ENCODE measurements at places on chromosomes 2 and 18.

GRCh38 chr2:165803123-165803760 is 9.2 kb upstream of the GALNT3 start:
- DNase-seq, result no peak

GRCh38 chr2:215002500-215002899 is 135.9 kb downstream of the ABCA12 start:
- DNase-seq, result no peak

DNA sequence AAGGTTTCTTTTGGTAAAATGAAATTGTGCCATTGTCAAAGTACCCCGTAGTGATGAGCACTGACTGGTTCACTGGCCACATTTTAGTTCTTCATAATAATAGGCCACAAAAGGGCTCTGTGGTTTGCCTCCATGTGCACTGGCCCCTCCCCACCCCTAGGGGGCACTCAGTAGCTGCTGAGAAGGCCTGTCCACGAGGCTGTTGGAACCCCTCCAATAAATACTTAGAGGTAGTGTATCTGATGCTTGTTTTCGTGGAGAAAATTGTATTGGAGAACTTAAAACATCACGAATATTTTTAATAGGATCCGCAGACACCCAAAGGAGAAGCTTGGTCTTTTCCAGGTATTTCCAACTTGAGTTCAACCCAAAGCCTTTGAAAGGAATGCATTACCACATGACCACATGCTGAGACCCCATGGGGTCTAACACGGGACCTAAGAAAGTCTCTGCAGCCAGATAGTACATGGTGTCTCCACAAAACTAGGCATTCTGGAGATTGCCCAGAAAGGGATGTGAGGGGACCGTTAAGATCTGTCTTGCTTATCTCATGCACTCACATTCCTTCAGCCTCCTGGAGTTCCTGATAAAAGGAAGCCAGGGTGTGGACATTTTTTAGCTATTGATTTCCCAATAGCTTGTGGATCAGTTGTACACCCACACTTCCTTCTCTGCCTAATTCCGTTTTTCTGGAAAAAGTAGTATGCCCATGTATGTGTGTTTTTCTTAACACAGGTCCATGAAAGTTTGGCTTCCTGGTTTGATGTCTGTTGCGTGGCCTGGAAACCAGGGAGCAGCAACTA is 28.5 kb upstream of the NOSTRIN start:
- peak; percentile 14 for DNase-seq

GRCh38 chr2:159034713-159035112 is 66.3 kb downstream of the TANC1 start:
- DNase-seq, result no peak

DNA sequence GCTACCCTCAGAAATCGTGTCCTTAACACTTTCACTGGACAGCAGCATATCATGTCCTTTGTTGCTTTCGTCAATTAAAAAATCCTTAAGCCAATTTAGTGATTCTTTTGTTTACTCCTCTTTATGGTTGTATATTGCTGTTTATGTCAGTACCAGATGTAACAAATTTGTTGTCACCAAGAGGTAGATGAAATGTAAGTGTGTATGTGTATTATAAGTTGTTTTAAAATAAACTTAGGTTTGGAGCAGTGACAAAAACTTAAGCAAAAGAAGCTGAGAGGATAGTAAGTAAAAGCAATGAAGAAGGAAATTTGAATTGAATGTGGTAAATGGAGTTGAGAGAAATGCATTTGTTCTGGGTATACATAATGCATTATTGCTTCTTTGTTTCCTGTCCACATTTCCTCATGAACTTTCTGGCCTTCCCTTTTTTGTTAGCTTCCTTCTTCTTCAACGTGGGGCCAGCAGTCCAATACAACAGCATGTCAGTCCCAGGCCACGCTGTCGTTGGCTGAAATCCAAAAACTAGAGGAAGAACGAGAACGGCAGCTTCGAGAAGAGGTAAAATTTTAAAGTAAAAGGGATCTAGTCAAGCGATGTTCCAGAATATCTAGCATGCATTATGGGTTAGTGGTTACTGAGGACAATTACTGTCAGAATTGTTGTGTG is 30.5 kb upstream of the SNORC start:
- DNase-seq, result no peak

DNA sequence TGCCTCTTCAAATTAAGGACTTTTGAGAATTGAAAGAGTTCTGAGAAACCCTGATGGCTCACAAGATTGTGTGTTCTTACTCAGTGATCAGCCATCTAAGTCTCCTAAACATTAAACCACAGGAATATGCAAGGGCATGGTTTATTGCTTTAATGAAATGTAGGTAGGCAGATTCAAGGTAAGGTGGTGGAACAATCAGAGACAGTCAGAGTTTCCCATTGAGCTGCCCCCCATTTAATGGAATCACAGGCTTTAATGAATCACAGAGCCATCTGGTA is 107.8 kb upstream of the LRATD1 start:
- DNase-seq, result no peak

GRCh38 chr2:77579076-77579769 is 57.0 kb upstream of the LRRTM4 start:
- DNase-seq, result no peak

DNA sequence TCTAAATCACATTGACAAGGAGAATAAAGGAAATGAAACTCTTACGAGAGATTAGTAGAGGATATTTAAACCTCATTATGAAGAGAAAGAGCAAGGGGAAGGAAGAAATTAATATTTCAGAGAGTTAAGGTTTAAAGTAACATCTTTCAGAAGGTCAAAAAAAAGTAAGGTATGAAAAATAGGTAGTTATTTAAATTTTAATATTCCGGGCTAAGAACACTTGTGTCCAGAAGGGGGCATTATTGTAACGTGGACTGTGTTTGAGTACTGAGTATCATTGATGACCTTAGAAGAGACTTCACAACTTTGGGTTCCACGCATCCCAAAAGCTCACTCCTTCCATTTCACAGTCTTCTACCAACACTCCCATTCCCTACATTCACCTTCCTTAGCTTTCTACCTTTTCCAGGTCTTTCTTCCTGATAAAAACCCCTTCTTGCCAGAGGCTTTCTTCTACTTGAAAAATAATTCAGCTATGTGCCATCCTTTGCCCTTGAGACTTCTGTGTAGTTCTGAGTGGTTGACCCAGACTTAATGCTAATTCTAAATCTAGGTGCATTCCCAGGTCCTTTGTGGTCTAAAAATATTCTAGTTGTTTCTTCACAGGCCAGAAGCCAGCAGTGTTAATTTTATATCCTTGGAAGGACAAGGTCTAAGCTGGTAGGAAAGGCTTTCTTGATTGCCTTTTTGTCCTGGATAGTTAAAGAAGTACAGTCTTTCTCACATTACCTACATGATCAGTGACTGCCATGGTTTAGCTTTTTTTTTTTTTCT is 16.5 kb downstream of the DYNC1I2 start:
- no peak for DNase-seq

- DNase-seq, result no peak
These were observed 106.5 kb downstream of the SEPTIN10 start for GRCh38 chr2:109507217-109507616.

GRCh38 chr2:222483513-222484039 is 59.2 kb downstream of the SGPP2 start:
- no peak for DNase-seq

GRCh38 chr2:12766421-12766879 is 49.7 kb downstream of the TRIB2 start:
- no peak for DNase-seq

DNA sequence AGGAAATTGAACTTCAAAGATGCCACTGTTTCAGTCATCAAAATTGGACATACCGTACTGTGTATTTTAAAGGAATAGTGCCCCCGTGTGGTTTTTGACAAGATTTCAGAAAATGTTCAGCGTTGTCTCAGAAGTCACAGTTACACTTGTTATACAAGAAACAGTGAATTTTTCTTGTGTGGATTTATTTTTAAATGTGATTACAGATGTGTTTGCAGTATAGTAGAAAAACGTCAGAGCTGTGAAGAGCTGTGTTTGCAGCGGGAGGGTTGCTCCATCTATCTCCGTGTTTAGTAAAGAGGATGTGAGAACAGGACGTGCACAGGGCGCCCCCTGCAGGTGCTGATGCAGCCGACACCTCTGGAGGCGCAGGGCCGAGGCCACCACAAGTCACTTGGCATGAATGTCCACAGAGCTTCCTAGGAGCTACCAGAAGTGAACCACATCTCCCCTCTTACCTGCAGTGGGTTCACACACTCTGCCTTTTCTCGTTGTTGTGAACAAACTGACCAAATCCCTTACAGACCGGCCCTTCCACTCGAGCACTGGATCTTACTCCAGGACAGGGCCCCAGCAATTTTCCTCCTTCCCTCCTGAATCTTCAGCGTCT is 73.1 kb downstream of the CACNB4 start:
- DNase-seq, result peak; percentile 69

- no peak for DNase-seq
These were observed 19.5 kb downstream of the IL36A start for GRCh38 chr2:113024764-113025163.

- no peak for DNase-seq
These were observed 202.4 kb downstream of the KLHL29 start for GRCh38 chr2:23587341-23587880.

GRCh38 chr2:152453129-152453911 is 118.3 kb downstream of the FMNL2 start:
- DNase-seq, result no peak

GRCh38 chr2:230166557-230167170 is 53.1 kb downstream of the SP110 start:
- DNase-seq, result no peak

DNA sequence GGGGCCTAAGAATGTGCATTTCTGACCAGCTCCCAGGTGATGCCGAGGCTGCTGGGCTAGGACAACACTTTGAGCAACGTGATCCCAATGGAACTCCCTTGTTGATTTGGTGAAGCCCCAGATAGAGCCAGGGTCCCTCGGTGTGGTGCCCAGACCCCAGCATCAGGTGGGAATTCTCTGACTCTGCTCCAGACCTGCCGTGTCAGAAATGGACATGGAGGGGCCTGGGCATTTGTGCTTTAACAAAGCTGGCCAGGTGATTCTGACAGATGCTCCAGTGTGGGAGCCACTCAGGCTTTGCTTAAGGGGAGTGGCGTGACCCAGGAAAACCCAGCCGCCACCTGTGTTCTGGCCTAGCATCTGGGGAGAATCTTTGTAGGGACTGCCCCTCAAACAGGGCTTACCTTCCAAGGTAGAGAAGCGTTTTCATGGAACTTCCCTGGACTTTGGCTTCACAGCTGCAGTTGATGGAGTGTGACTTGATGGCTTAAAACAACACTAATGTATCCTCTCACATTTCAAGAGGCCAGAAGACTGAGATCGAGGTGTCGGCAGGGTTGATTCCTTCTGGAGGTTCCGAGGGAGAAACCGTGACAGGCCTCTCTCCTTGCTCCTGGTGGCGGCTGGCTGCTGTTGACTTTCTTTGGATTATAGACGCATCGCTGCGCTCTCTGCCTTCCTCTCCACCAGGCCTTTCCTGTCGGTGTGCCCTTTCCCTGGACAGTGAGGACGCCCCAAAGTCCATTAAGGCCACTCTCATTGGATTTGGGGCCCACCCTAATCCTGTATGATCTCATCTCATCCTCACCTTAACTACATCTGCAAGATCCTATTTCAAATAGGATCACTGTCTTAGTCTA is 57.0 kb upstream of the HDAC4 start:
- DNase-seq, result peak; percentile 7

GRCh38 chr2:215684448-215685237 is 248.8 kb upstream of the FN1 start:
- no peak for DNase-seq

DNA sequence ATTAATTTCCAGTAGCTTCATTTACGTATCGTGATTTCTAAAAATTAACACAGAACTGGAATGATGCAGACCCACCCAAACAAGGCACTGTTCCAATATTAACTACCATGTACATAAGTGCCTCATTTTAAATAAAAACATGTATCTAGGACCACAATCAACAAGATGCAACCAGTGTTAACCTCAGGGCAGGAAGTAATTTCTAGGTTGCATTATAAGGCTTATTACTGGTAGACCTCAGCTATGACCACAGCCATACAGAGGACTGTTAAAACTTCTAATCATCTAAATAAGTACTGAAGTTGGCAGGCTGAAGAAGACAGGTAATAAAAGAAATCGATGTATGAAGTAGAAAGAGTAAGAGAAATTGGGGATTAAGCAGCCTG is 262.9 kb downstream of the HDAC4 start:
- DNase-seq, result no peak

GRCh38 chr2:68251855-68252399 is 405 bp downstream of the PPP3R1 start:
- peak; percentile 34 for DNase-seq

DNA sequence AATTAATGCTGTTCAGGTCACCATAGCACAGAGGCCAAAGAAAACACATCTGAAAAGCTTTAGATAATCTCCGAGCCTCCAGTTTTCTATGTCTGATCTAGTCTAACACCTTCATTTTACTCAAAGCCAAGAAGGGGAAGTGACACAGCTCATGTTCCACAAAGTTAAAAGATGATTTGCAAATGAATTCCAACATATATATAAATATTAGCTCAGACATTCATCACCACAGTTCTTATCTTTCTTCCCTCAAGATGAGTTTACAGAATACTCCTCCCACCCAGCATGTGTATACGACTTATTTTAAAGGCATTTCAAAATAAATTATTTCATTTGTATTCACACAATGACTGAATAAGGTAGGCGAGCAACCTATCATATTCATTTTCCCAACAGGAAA is 82.4 kb downstream of the AAK1 start:
- DNase-seq, result no peak

DNA sequence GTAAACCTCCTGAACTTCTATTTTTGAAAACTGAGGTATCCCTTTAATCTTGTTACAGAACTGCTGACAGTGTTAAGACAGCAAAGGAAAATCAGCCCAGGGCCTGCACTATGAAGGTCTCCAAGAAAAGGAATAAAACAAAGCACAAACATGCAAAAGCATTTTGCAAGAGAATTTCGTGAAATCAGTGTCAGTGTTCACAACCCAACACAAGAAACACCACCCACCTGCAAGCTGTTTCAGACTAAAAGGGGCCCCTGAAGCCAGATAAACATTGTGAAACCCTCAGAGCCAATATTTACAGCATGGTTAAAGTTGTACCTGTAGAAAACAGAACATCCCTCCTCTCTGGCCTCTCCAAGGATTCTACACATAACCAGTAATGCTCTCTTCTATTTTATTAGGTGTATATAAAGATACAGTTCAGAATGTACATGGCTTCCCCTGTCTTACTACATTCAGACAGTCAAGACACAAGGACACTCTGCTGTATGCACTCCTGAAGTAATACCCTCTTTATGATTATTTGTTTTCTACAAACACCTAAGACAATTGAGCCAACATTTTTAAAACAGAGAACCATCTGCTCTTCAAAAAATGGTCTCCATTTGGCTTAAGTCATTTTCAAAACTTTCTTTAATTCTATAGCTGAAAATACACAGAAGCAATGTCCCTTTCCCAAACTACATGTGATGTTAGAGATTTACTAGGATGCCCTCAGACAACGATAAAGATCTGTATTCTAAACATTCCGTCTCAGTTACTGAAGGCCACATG is 149.5 kb upstream of the ZFP36L2 start:
- DNase-seq, result no peak

All from progenitor cell of endocrine pancreas (in vitro differentiated cells).